ENCODE measurements at places on chromosomes 7 and 10. TPM values are rescaled to one million over a fixed set of nuclear protein-coding genes. Genes with fewer than 3 reads are reported as not detected.

WDFY4 gene
- polyA plus RNA-seq: 78.7 TPM

EPO gene
- polyA plus RNA-seq: not detected

TMEM229A gene
- polyA plus RNA-seq: not detected

EGFR gene
- not detected for polyA plus RNA-seq

MYPN gene
- not detected for polyA plus RNA-seq

PAX4 gene
- polyA plus RNA-seq: not detected
